ENCODE measurements at places on chromosomes 1 and 21.

DNA sequence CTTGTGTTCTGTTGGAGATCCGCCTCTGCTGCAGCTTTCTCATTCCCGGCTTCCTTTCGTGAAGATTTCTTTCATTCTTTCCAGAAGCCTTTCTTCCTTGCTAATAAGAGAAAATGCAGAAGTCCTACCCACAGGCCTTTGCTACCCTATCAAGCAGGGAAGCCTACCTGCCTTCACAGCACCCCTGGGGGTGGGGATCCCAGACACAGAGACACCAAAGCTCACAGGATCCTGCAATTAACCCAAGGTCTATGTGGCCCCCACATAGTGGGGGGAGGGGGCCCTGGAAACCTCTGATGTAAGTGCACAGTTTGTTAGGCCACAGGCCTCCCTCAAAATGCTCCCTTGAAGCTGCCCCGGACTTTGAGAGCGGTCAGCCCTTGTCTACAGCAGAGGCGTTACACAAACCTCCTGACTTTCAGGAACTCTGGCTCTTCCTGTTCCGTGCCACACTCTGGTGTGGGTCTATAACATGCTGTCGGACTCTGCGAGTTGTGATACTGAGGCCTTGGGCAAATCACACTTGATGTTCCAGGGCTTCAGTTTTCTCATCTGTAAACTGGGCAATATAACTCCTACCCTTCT, 31.2 kb downstream of the NKAIN1 start:
- peak; percentile 32 for DNase-seq

DNA sequence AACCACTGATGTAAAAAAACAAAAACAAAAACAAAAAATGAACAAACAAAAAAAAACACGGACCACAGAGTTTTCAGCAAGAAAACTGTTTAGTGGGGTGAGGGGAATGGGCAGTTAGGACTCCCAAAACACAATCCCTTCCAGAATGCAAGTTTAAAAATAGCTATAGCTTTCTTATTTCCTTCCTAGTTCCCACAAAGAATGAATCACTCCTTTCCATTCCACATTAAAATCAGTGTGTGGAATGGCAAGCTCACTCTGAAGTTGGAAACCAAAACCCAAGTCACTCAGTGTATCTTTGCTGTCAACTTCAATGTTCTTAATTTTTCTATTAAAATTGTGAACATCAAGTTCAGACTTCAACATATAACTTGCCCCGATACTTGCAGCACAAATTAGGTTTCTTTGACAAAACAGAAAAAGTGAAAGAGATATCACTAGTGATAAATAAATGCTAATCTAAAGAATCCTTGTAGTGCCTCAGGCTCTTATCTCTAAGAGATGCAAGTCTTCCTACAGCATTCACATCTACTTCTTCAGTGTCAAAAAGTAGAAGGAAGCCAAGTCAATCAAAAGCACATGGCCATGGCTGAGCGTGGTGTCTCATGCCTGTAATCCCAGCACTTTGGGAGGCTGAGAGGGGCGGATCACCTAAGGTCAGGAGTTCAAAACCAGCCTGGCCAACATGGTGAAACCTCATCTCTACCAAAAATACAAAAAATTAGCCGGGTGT, 45.5 kb downstream of the TOR3A start:
- DNase-seq = peak; percentile 51

GRCh38 chr1:78096976-78097375, 51.2 kb downstream of the GIPC2 start:
- DNase-seq = no peak

GRCh38 chr21:41611966-41612606, 104.1 kb upstream of the TMPRSS2 start:
- DNase-seq = no peak

DNA sequence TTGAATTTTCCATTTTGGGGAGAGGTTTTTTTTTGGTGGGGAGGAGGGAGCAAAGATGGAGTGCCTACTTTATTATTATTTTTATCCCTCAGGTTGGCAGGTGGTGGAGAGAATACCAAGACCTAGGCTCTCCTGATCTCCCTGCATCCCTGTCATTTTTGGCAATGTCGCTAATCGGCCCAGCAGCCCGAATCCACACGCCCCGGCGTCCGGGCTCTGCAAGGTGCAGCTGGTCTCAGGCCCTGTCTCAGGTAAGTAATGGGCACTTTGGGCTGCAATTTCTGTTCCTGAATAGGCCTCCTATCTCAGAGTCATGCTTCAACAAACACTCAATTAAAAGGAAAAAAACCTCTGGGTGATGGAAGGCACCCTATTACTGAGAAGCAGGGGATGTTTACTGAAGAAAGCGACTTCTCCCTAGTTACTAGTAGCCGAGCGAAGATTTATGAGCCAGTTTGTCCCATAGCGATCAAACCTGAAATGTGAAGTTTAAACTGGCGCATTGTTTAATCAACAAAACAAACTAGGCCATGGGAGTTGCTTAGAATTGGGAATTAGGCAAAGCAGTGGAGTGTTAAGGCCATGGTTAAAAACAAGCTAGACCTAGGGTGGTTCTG, 137.8 kb downstream of the RWDD3 start:
- no peak for DNase-seq

- DNase-seq = peak; percentile 92
These were observed 25.7 kb downstream of the C21orf91 start for GRCh38 chr21:17793246-17794123.

DNA sequence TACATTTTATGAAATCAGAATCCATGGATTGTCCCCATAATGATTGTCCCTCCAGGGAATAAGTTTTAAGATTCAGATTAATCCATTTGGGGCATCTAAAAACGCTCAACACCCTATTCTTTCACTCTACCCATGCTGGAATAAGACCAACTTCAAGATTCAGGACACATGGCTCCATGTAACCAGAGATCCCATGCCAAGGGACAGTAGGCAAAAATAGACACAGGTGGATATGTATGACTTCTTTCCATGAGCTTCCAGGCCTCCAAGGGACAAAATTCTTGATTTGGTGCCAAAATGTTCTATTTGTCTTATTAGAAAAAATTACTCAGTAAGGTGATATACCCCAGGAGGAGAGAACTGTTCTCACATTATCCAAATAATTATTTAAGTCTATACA, 178.8 kb downstream of the NRIP1 start:
- DNase-seq = no peak

DNA sequence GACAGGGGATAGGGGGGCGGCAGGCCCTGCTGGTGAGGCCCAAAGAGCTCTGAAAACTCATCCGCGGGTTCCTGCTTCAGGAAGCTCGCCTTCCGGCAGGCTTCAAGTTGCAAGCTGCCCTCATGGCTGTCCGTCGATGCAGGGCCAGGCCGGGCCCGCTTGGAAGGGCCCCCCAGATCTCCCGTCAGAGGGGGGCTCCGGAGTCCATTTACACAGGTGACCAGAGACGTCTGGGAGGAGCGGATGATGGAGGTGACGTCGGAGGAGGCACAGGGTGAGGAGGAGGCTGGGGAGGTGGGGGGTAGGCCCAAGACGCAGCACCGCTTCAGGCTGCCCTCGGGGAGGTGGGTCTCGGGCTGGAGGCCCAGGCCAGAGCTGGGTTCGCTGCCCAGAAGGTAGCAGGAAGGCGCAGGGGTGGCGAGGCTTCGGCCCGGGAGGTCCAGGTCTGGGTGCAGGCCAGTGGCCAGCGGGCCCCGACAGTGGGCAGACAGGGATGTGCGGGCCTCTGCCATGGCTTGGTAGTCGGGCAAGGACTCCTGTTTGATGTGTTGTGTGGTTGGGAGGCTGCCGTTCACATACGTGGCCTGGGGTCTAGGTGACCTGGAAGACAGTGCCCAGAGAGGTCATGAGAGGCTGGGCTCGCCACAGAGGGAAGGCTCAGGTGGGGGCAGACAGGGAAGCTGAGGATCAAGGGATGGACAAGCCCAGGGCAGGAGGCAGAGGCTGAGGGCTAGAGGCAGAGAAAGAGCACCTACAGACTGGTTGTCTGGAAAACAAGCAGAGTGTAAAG, 135.4 kb downstream of the DMRTB1 start:
- DNase-seq = no peak

DNA sequence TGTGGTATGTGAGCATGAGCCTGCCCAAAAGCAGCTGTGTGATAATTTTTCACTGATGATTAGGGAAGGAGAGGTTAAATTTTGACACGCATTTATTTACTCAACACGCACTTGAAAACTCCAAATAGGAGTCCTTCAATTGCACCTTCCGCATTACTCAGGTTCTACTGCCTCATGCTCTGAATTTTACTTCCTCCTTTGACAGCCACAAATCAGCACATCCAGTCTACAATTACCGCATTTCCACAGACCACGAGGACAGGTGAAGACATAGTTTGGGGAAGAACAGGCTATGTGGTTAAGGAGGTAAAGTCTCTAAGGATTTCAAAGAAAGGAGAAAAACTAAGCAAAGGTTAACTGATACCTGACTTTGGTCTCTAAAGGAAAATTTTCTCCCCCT, 2.6 kb downstream of the CAPN8 start:
- DNase-seq = peak; percentile 19

GRCh38 chr21:29433366-29434059, 134.8 kb downstream of the BACH1 start:
- DNase-seq = no peak

DNA sequence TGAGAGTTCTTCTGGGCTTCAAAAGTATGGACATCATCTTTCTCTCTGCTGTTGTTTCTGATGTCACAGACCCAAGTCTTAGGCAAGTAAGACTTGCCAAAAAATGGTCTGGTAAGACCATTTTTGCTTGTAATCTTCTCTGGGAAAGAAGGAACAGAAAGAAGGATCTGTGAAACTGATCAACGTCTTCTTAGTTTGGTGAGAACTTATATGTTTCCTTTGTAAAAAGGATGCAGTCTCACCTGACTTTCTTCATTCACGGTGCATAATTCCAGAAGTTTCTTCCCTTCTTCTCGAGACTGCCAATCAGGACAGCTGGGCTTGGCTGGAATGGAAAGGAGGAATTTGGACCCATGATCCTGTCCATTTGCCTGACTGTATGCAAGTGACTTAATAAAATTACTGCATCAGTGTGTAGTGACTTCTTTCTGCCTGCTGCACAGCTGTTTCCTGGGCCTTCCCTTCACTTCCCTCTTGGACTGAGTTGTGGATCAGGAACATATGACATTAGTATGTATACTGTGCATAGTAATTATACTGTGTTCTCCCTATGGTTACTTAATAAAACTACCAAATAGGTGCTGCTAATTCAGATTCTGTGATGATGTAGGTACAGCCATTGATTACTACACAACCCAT, 7.6 kb upstream of the DENND1B start:
- peak; percentile 57 for DNase-seq

GRCh38 chr1:232486454-232487207, 143.3 kb downstream of the SIPA1L2 start:
- DNase-seq = no peak

DNA sequence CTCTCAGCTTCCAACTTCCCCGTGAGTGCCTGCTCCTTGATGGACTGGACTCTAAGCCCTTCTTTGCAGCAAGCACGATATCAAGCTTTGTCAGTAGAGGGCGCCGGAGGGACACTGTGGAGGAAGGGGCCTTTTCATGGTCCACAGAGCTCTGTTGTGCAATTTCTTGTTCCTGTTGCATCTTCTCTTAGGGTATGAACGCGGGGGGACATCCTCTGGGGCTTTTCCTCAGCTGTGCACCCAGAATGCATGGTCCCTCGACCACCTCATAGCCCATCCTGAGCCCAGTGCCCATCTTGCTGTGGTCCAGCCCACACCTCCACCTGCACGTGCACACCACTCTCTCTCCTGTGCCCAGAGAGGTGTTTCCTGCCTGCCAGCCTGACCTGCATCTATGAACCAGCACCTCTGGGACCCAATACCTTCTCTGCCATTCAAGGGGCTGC, 556.8 kb downstream of the PTPRU start:
- DNase-seq = peak; percentile 88

- no peak for DNase-seq
These were observed 2.5 kb downstream of the FOXO6 start for GRCh38 chr1:41363591-41364320.

DNA sequence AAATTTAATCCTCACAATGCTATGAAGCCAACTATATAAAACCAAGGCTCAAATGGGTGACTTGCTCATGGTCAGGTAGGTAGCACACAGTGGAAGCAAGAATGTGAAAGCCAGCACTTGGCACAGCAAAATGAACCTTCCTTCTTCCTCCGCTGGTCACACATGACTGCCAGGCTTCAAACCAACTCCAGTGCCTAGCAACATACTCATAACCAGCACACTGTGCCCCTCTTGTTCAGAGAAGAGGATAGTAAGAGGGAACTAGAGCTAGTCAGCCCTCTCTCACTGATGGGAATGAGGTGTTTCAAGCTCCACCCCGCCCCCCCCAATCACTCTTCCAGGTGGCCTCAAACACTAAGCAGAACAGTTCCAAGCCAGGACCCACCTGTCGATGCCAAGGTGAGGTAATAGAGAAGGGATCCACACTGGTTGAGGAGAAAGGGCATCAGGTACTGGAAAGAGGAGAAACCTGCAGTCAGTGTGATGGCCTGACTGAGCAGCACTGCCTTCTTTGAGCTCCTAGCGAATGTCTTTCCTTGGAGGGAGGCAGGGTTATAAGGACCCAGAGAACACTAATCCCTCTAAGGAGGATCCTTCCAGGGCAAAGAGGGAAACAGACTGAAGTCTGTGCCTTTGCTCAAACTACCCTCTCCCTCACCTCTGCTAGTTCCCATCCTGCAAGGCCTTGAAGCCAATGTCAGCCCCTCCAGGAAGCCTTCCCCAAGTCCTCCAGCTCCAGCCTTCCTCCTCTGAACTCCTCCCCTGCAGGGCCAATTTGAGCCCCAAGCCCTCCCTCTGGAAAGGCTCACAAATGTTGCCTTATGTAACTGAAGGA, 1.2 kb downstream of the TMEM234 start:
- no peak for DNase-seq

DNA sequence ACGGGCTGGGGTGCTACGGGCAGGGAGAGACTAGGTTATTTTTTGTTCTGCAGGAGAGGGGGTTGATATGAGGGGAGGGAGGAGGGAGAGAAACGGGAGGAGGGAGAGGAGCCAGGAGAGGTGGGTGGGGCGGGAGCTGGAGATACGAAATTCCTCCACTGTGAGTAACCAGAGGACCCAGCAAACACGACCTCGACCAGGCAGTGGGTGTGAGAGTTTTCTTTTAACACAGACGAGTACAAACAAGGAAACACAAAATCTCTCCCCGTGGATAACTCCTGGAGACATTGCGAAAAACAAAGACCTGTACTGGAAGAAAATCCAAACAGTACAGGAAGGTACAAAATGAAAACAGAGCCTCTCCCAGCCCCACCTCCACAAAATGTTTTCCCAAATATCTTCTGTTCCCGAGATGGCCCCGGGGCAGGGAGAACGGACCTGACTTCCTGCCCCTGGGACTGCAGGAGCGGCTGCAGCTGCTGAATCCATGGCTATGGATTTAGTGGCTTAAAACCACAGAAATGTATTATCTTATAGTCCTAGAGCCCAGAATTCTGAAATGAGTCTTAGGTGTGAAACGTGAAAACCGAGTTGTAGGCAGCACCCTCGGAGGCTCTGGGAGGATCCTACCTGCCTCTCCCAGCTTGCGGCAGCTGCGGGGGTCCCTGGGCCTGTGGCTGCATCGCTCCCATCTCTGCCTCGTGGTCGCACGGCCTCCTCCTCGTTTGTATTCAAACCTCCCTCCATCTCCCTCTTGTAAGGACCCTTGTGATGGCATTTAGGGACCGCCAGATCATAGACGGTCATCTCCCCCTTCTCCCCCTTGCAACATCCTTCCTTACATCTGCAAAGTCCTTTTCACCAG, 82.2 kb downstream of the RIPK4 start:
- DNase-seq = no peak

All from suppressor macrophage treated with lipopolysaccharide for 1 hour (primary cell).